ENCODE measurements at places on chromosomes 11 and 22.

- no peak for DNase-seq
These were observed 2.9 kb downstream of the SMARCB1 start for GRCh38 chr22:23789638-23790037.

DNA sequence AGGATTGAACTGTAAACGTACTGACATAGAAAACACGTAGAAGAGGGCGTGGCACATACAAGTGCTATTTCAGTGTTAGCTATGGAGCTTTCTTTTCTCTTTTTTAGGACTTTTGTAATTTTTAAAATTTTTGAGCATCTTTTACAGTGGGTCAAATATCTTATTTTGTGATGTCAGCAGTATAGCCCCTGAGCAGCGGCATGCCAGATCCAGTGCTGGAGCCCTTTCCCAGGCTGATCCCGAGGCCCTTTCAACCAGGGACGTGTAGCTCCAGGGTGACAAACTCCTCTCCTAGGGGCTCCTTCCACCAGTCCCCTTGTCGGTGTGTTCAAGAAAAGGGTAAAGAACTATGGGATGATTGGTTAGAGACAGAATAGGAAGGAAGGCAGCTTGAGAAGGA is 777.0 kb downstream of the NTM start:
- DNase-seq = no peak

- DNase-seq = no peak
These were observed 16.1 kb downstream of the SCARF2 start for GRCh38 chr22:20421507-20421874.

DNA sequence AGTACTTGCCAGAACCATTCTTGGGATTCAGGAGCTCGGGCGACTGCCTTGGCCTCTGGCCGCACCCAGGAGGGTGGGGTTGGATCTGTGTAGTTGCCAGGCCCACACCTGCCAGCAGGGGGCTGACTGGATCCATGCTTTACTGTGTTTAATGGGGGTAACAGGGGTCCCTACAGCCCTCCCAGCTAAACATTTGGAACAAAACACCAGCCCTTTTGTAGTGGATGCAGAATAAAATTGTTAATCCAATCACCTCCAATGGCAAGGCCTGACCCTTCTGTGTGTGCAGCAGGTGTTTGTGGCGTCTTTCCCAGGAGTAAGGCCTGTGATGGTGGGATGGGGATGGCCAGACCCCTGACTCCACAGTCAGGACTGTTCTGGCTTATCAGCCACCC is 22.5 kb downstream of the SUN2 start:
- peak; percentile 12 for DNase-seq

GRCh38 chr11:34523053-34523452 is 9.5 kb upstream of the ELF5 start:
- no peak for DNase-seq

GRCh38 chr11:7486098-7486780 is 933 bp downstream of the OLFML1 start:
- no peak for DNase-seq

DNA sequence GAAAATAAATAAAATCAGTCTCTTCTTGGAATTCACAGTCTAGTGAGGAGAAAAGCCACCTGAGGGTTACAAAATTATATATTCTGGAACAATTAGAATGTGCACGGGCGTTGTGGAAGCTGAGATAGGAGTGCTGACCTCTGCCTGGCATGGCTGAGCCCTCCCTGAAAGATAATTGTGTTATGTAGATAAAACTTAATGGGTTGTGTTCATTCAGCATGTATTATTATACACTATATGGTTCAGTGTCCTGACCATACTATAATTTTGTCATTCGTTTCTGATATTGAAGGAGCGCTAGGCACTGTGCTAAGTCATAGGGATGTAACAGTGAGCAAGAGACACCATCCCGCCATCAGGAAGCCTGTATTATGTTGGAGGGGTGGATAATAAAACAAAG is 3.7 kb downstream of the ACAT1 start:
- no peak for DNase-seq

DNA sequence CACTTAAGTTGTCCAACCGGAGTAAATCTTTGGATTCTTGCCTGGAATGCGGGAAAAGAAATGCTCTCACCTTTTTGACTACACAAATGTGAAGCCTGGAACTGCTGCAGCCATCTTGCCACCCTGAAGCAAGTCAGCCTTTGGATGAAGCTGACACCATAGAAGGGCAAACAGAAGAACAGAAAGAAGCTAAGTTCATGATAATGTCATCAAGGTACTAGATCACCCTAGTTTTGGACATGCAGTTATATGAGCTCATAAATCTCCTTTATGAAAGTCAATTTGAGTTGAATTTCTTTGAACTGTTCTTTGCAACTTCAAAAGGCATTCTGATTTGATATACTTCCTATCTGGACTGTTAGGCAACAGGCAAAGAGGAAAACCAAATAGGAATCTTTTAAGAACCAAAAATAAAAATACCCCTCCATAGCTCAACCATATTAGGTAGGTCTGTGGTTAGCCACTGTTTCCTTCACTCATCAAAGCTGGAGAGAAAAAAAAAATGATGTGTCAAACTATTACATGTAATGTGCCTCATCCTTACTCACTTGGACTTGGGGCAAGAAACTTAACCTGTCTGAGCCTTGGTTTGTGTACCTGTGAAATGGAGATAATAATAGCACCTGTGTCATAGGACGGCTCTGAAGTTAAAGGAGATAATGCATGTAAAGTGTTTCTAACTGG is 91.9 kb downstream of the WT1 start:
- DNase-seq = no peak

DNA sequence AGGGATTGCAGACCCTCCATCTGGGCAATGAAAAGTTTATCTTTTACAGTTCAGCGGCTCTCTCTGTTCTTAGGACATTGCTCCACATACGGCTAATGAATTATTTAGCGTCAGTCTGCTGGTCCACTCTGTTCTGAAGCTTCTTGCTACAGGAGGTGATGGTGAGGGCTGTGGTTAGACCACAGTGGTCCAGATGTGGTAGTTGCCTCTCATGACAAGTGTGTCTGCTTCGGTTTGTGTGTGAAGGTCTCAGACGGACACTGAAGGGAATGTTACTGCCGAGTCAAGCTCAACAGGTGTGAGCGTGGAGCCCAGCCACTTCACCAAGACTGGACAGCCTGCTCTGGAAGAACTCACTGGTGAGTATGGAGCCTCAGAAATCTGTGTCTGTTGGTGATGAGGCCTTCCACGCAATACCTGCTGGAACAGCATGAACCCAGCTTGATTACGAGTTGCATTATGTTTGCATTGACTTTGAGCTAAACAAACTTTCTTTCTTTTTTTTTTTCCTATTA is 220.8 kb downstream of the DBX1 start:
- no peak for DNase-seq

- DNase-seq = no peak
These were observed 17.9 kb downstream of the TUB start for GRCh38 chr11:8098879-8099278.

DNA sequence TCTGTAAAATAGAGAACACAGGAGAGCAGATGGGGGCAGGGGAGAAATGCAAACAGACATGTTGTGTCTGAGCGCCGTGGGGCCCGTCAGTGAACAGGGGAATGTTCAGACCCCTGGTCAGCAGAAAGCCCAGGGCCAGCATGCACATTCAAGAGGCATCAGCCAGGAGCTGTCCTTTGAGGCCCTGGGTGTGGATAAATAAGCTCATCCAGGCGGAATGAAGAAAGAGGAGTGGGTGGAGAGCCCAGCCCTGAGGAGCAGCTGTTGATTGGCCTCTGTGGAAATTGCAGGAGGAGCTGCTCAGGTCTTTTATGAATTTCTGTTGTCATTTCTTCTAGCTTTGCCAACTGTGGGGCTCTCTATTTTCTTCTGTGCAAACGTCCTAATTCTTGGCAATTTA is 49.7 kb upstream of the CECR2 start:
- DNase-seq = no peak

DNA sequence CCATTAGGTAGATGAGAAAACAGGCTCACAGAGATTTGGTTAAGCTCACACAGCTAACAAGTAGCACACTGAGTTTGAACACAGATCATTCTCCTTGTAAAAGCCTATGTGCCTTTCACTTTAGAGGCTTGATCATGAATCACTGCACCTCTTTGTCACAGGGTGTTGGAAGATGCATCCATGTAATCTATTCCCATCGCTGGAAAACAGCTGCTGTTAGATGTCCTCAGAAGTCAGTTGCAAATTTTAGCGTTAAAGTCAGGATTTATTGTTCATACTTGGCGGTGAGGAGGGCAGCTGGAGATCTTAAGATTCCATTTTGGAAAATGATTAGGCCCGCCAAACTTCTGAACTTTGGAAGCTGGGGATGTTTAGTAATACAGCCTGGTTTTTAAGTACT is 2.6 kb downstream of the CNTF start:
- no peak for DNase-seq

Measured in NCI-H460 (cell line).